Stimulated activated CD4-positive, alpha-beta T cell treated with anti-CD3 and anti-CD28 coated beads, Interleukin-2, amount 100 ng/mL, for 48 hours (primary cell): ENCODE measurements at places on chromosomes 5 and 9.

DNA sequence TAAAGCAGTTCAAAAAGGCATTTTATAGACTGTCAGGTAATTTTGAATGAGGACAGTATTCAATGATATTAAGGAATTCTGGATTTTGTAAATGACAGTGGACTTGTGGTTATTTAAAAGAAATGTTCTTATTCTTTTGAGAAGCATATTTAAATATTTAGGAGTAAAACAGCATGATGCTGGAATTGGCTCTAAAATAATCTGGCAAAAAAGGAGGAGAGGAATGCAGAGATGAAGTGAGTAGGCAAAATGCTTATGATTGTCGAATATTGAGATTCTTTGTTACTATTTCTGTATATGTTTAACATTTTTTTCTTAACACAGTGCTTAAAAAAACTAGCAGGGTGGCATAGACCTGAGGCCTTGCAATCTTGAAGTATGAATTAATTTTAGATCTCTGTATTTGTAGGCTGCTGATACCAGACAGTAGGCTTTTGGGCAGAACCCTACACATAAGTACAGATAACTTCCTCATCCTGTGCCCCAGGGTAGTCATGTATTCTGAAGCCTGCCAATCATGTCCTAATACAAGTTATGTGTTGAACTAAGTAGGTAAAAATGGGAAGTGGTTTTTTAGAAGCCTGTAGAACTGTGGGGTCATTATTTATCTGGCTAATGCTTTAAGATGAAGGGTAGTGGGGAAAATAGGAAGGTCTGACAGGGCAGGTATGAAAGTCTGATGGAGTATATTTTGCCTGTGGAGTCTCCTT lies 9.4 kb downstream of the CD180 start:
- no peak for DNase-seq

GRCh38 chr5:111762895-111763294 lies 5.9 kb upstream of the NREP start:
- DNase-seq: no peak

GRCh38 chr5:749101-749670 lies 35.3 kb downstream of the ZDHHC11B start:
- no peak for DNase-seq

DNA sequence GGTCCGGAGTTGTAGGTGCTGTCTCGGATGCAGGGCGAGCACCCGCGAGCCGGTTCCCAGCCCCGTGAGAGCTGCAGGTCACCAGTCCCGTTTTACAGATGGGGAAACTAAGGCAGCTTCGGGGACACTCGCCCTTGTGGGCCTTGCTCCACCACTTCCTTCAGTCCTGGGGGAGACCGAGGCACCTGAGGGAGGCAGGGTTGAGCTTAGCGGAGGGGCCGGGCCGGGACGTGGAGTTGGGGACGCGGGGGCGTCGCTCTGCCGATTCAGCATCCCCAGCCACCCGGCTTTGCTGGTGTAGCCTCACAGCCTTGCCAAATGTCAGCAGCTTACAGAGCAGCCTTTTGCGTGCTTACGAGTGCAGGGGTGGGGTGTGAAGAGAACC lies 530 bp downstream of the BBLN start:
- DNase-seq: peak; percentile 46

- no peak for DNase-seq
Observed at GRCh38 chr5:55429613-55430253, 105.0 kb downstream of the PLPP1 start.

DNA sequence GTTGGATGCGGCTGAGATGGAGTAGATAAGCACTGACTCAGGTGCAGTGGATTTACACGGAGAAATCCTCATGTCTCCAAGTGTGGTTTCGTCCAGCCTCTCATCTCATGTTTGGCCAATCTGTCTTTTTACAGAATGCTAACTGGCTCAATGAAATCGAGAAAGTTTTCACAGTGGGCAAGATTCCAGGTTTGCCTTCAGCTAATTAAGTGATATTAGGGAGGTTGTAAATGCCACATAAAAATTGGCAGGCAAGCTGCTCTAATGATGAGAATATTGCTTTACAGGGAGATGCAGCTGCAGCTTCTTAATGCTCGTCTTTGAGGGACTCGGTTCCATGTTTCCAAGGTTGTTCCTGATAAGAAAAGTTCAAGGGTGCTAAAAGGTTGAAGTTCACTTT lies 23.7 kb downstream of the BARHL1 start:
- no peak for DNase-seq

- no peak for DNase-seq
Observed at GRCh38 chr5:123585871-123586270, 73.9 kb downstream of the CSNK1G3 start.

DNA sequence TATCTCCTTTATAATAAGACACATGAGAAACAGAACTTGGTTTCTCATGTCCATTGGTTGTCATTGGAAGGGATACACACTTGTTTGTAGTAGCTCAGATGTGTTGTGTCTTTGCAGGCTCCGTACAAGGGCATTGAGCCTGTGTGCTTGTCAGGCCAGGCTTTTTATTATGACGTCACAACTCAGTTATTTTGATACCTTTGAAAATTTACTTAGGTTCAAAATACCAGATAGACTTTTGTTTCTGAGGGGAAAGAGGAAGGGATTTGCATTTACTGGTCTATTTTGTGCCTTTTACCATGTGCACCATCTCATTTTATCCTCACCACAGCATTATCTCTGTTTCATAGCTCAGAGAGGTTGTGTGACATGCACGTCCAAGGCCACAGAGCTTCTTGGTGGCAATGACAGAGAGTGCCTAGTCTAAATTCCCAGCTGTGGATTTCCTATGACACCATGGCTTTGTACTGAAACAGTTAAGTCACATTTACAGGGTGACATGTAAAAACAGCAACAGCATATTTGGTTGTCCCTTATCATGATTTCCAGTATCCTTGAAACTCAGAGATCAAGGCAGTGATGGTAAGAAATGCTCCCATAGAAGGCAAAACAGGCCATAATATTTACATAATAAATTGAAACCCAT lies 268.7 kb downstream of the AOPEP start:
- no peak for DNase-seq

GRCh38 chr9:130896233-130897014 lies at the start of gene QRFP:
TSS of gene QRFP (minus strand) at chr9:130896812. CDS start at chr9:130893838, 2,974 bp downstream.
- DNase-seq: no peak

- no peak for DNase-seq
Observed at GRCh38 chr5:165723931-165724330, 2218.5 kb downstream of the MAT2B start.

DNA sequence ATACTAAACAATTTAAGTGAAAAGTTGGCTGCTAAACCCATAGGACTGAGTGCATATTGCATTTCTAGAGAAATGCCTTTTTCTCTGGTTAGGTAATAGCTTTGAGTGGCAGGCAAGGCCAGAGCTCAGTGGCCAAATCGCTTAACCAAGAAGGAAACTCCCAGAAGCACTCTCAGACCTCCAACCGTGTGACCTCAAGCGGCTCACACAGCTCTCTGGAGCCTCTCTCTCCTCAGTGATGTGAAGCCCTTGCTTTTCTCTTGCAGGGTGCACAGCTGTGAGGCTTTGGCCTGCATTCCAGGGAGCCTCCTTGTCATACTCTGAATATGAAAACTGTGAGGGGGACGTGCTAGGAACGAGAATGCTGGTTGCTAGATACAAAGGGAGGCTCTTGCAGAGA lies 106.7 kb downstream of the INSYN2B start:
- DNase-seq: no peak

GRCh38 chr9:83199240-83199639 lies 136.3 kb upstream of the RASEF start:
- no peak for DNase-seq

DNA sequence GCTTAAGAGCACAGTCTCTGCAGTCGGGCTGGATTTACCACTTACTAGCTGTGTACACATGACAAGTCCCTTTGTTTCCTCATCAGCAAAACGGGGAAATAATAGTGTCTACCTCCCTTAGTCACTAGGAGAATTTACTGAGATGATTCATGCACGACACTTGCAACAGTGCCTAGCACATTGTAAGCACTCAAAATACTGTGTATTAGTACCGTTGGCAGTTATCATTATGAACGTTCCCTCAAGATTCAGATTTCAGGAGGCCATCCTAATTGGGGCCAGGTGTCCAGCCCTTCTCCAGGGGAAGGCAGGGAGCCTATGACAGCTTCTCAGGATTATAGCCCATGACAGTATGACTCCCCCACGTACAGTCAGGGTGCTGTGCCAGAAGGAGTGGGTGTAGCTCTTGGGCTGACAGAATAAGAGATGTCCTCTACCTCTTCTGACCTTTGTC lies 164.3 kb downstream of the DOCK2 start:
- no peak for DNase-seq

- DNase-seq: no peak
Observed at GRCh38 chr9:107945961-107946360, 456.4 kb upstream of the KLF4 start.

DNA sequence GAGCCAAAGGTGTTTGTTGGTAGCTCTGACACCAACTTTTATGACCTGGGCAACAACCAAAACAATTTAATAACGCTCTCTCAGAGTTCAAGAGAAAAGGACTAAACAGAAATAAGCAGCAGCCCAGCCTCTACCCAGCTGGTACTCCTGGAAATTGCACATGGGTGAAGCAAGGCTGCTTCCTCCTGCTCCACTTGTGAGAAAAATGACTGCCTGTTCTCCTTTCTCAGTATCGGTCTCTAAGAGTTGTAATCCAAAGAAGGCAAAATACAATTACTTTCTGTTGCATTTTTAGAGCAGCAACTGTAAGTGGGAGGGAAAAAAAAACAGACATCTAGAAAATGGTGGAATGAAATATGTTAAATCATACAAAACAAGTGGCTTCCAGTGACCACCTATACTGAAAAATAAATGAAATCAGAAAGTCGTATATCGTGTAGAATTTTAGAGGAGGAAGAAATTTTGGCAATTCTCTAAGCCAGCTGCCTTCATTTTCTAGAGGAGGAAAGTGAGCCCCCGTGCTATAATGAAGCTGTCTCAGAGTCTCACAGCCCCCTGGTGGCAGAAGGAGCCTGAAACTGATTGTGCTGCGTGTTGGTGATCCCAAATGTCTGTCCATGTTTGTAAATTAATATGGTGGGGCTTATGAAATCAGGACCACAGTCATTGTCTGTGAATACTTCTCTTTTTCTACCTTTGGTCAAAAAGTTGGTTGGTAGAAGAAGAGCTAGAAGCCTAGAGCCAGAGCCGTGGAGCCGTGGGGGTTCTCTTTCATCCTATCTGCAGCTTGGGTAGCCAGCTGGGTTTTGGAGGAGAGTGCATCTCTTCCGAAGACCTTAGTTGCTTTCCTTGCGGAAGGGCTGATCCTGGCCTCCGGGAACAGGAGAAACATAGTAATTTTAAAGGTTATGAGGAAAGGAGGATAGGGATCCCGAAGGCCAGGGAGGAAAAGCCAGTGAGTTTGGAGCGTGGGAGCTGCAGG lies 139.9 kb downstream of the PIP5K1B start:
- peak; percentile 11 for DNase-seq

DNA sequence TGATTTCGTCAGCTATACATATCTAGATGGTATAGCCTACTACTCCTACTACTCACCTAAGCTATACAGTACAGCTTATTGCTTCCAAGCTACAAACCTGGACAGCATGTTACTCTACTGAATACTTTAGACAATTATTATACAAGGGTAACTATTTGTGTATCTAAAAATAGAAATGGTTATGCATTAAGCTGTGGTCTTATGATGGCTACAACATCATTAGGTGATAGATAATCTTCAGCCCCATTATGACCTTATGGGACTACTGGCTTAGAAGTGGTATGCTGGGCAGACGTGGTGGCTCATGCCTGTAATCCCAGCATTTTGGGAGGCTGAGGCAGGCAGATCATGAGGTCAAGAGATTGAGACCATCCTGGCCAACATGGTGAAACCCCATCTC lies 40.2 kb downstream of the CERT1 start:
- DNase-seq: no peak

DNA sequence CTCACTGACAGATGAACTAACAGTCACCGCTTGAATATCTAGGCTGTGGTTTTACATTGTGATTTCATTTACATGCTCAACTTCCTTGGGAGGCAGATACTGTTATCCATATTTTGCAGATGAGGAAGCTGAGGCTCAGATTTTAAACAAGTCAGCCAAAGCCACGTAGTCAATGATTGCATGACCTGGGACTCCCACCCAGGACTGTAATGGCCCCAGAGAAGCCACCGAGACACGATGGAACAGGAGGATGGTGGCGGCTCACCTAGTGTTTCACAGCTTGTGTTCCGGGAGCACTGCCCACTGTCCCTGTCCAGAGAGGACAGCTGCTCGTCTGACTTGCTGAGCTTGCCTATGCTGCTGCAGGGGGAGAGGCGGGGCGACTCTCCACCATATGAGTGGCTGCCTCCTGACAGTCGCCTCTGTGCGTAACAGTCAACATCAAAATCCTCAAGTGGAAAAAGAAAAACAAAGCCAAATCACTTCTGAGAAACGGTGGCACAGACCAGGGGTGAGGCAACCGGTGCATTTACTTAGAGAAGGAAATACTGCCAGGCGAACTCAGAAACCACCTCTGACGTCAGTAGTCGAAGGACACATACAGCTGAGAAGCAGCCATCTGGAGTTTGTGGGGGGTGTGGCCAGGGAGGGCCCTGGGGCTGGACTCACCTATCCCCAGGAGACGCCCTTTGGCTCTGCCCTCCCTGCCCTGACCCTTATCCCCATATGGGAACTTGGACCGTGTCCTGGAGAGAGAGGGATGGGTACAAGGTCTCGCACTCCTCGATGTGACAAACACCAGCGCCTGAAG lies 82.5 kb downstream of the PRRT1B start:
- no peak for DNase-seq

DNA sequence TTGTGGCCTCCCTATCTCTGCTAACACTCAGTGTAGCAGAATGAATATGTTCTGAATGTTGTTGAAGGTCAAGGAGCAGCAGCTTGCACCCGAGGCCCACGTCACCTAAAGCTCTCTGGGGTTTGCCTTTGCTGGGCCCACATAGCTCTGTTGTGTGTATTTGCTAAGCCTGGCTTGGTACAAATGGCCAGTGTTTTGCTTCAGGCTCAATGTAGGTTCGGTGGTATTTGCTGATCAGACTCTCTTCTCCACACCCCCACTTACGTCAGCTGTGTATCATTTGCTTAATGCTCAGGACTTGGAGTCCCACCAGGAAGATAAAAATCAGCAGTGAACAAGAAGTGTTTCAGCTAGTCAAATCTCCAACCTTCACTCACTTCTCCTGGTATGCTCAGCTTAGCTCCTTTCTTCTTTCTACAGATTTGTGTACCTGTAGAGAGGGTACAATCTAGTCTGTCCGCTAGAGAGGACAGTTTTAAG lies 4.8 kb upstream of the RFESD start:
- no peak for DNase-seq

- no peak for DNase-seq
Observed at GRCh38 chr9:132560616-132561202, 21.7 kb upstream of the BARHL1 start.

GRCh38 chr9:136332482-136332983 lies 5.2 kb downstream of the GPSM1 start:
- no peak for DNase-seq
